ENCODE measurements at places on chromosomes 6 and 20.

GRCh38 chr20:4193069-4193452 lies 177.7 kb upstream of the RNF24 start:
- no peak for DNase-seq

DNA sequence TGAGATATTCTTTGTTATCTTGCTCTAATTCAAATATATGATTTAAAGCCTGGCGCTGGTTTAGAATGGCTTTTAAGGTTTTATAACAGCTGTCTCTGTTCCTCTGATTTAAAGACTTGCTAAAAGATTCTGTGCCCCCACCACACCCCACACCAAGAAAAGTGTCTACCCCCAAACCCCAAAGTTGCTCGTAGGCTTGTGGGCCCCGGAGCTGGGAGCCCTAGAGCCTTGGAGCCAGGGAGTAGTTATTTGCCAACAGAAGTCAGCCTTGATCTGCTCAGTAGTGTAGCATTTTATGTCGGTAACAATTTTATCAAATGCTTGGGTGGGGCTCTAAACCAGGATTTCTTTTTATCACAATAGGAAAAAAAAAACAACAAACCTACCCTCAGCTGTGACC lies 105.2 kb upstream of the TRAF3IP2 start:
- no peak for DNase-seq

- no peak for DNase-seq
Measured at GRCh38 chr6:167744681-167745669, 81.7 kb upstream of the AFDN start.

GRCh38 chr6:141598487-141598886 lies 534.2 kb upstream of the GJE1 start:
- no peak for DNase-seq

GRCh38 chr6:1667012-1667804 lies 57.5 kb downstream of the FOXC1 start:
- no peak for DNase-seq

DNA sequence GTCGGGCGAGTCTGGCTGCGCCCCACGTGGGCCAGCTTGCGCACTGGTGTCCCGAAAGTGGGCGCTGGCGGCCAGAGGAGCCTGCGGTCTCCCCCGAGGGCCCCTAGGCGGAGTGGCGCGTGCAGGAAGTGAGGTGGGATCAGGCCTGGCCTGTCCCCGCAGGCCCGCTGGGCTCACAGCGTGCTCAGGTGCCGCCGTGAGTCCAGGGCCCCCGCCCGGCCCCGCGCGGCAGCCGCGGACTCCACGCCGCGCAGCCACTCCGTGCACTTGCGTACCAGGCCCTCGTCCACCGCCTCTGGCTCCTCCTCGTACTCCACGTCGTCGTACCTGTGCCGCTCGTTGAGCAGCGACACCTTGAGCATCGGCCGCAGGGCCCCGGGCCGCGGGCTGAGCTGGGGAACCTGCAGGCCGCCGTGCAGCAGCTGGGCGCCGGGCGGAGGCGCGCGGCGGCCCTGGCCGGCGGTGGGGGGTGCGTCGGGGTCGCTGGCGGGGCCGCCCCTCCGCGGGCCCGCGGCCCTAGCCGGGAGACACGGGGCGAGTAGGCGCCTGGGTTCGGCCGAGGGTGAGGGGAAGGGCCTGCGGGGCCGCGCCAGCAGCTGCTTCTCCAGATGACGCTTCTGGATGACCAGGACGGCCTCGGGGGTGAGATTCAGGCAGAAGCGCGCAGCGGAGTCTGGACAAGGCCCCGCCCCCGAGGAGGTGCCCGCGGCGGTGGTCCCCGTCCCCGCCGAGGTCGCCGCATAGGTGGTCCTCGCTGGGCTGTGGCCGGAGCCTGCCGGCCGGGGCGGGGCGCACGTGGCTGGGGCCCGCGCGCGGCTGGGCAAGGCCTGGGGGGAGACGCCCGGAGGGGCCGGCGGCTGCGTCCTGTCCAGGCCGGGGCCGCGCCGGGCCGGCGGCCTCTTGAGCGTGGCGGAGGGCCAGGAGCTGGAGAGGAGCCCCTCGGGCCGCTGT lies 835 bp downstream of the PRR18 start:
- peak; percentile 42 for DNase-seq

Measured in muscle of leg (tissue), 16 donors.